ENCODE measurements at places on chromosomes 2 and 18.

GRCh38 chr18:60508108-60508507 lies 135.5 kb upstream of the MC4R start:
- no peaks in the 10 kb centered on the region for H3K4me1 ChIP-seq
- no peak overlapping the region for H3K27ac ChIP-seq
- DNase-seq, result no peak

GRCh38 chr2:238286987-238287736 lies 1.2 kb downstream of the PER2 start:
- H3K36me3 ChIP-seq, result no peaks in the 10 kb centered on the region
- H3K27ac ChIP-seq, result peak overlapping the region; percentile 98
- H3K27me3 ChIP-seq, result no peaks in the 10 kb centered on the region
- DNase-seq, result no peak

DNA sequence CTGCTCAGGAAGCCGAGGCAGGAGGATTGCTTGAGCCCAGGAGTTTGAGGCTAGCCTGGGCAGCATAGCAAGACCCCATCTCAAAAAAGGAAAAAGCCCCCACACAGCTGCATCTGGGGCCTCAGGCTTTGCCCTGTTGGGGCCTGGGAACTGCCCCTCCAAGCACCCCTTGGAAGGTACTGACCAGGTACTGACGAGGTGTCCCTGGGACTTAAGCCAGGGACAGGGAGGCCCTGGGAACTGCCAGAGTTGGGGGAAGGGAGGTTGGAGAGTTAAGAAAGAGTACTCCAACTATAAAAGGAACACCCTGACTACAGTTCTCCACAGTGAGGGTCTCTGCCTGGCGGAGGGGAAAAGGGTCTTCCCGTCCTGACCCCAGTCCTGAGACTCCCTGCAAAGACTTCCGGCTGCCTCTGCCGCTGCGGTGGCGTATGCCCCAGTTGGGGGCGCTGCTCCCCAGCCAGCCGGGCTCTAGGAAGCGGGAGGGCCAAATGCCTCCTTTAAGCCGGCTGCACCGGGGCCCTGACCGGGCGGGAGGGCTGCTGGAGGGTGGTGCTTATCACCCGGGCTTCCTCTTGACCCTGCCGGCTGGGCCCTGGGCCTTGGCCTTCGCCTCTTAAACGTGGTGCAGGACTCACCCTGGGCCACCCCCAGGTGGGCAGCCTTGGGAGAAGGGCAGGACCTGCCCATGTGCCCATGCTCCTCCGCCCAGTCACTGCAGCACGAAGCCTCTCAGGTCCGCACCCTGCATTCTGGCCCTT lies 12.8 kb downstream of the SLC30A3 start:
- no peaks in the 10 kb centered on the region for H3K4me1 ChIP-seq
- DNase-seq, result no peak
- no peak overlapping the region for H3K27ac ChIP-seq

- H3K4me1 ChIP-seq, result no peaks in the 10 kb centered on the region
- H3K27ac ChIP-seq, result no peak overlapping the region
- no peaks in the 10 kb centered on the region for H3K27me3 ChIP-seq
- DNase-seq, result no peak
- no peaks in the 10 kb centered on the region for H3K36me3 ChIP-seq
- H3K4me3 ChIP-seq, result no peak overlapping the region
These were observed 551.1 kb downstream of the ZEB2 start for GRCh38 chr2:143968860-143969259.

- no peaks in the 10 kb centered on the region for H3K36me3 ChIP-seq
- no peaks in the 10 kb centered on the region for H3K4me1 ChIP-seq
- H3K27me3 ChIP-seq, result no peaks in the 10 kb centered on the region
- H3K27ac ChIP-seq, result no peak overlapping the region
- H3K4me3 ChIP-seq, result no peak overlapping the region
- no peak for DNase-seq
These were observed 76.4 kb downstream of the KLHL14 start for GRCh38 chr18:32696376-32696775.

DNA sequence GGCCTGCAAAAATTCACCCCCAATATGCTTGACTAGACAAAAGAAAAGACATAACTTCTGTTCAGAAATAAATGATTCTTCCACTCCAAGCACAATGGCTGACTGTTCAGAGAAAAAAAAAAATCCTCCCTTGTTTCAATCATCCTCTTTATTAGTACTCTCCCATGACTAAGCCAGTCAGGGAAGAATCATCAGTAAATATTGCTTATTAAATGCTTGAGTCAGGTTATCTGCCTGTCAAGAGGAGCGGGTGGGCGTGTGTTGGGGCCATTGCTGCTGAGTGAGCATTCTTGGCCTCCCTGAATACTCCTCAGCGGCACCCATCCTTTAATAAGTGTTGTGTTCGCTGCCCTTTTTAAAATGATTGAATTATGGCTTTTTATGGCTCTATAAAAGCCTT lies 1334.8 kb upstream of the CELF4 start:
- H3K27ac ChIP-seq, result no peak overlapping the region
- no peaks in the 10 kb centered on the region for H3K4me1 ChIP-seq
- no peak overlapping the region for H3K4me3 ChIP-seq
- H3K27me3 ChIP-seq, result no peaks in the 10 kb centered on the region

- no peaks in the 10 kb centered on the region for H3K36me3 ChIP-seq
- H3K27ac ChIP-seq, result no peak overlapping the region
- no peak overlapping the region for H3K4me3 ChIP-seq
- H3K4me1 ChIP-seq, result no peaks in the 10 kb centered on the region
These were observed 42.3 kb downstream of the FAM124B start for GRCh38 chr2:224359569-224359968.

DNA sequence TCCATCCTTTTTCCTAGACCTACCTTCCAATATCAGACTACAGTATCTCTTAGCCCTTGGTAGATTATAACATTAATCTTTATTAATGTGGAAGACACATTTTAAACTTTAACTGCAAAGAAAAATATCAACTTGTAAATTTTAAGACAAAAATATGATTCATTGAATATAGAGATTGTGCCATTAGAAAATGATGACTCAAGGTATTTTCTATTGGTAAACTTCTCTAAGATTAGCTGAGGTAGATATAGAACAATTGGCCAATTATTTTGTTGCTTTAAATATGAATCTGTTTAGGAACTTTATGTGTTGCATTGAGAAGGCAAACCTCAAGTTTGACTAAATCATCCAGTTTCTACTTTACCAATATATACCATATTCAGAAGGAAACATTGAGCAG lies 604.7 kb downstream of the CBLN2 start:
- no peaks in the 10 kb centered on the region for H3K27me3 ChIP-seq
- H3K4me3 ChIP-seq, result no peak overlapping the region
- no peak overlapping the region for H3K27ac ChIP-seq
- DNase-seq, result no peak
- no peaks in the 10 kb centered on the region for H3K4me1 ChIP-seq

GRCh38 chr2:202780514-202781021 lies 91.0 kb downstream of the ICA1L start:
- DNase-seq, result no peak
- no peak overlapping the region for H3K4me3 ChIP-seq
- H3K27me3 ChIP-seq, result no peaks in the 10 kb centered on the region

- H3K4me1 ChIP-seq, result peaks cover under 1% of the 10 kb centered on the region
- DNase-seq, result no peak
- H3K27me3 ChIP-seq, result peaks cover 14% of the 10 kb centered on the region
- no peaks in the 10 kb centered on the region for H3K36me3 ChIP-seq
- H3K4me3 ChIP-seq, result no peak overlapping the region
These were observed 53.0 kb downstream of the CDCA7 start for GRCh38 chr2:173407646-173408045.

GRCh38 chr2:14661163-14661562 lies 28.6 kb downstream of the LRATD1 start:
- H3K4me3 ChIP-seq, result no peak overlapping the region
- no peaks in the 10 kb centered on the region for H3K27me3 ChIP-seq
- H3K27ac ChIP-seq, result no peak overlapping the region
- no peaks in the 10 kb centered on the region for H3K4me1 ChIP-seq

DNA sequence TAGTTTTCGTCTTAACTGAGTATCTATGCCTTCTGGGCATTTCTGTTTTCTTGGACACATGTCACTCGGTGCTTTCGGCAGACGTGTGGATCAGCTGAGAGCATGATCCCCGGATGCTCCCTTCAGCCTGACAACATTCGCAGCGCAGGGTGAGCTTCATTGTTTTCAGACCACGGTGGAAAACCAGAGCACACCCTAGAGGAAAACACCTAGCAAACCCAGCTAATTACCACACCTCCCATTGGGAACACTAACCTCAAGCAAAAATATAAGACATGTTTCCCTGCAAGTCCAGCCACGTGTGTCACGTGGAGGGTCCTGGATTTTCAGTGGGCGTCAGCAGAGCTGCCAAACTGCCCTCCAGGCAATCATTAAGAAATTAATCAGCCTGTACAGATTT lies 31.0 kb downstream of the ANKRD29 start:
- no peak for DNase-seq
- H3K4me1 ChIP-seq, result no peaks in the 10 kb centered on the region
- no peaks in the 10 kb centered on the region for H3K27me3 ChIP-seq

- no peaks in the 10 kb centered on the region for H3K36me3 ChIP-seq
- no peak for DNase-seq
- peak overlapping the region; percentile 64 for H3K27ac ChIP-seq
- peaks cover 37% of the 10 kb centered on the region for H3K4me1 ChIP-seq
- no peak overlapping the region for H3K4me3 ChIP-seq
- H3K27me3 ChIP-seq, result no peaks in the 10 kb centered on the region
These were observed 95.1 kb upstream of the TMEM178A start for GRCh38 chr2:39570614-39571013.

- H3K27me3 ChIP-seq, result peaks cover 44% of the 10 kb centered on the region
- no peak overlapping the region for H3K4me3 ChIP-seq
- no peak for DNase-seq
These were observed 26.1 kb upstream of the PDIA6 start for GRCh38 chr2:10838734-10839133.

DNA sequence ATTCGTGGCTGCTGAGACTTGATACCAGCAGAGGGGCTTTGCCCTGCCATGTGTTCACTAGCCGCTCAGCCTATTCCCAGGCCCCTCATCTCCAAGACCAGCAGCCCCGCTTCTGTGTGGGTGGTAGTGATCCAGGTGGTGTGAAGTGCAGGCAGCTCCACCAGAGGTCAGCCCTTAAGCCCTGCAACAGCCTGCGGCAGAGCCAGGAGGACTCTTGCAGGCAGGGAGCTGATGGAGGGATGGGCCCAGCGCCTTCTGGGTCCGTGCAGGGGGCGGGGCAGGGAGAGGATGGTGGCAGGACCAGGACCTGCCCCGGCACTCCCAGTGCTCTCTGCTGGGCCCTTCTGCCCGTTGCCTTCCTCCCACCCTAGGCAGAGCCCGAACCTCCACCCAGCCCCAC lies 162.0 kb downstream of the SH3BP4 start:
- peaks cover 14% of the 10 kb centered on the region for H3K27me3 ChIP-seq
- H3K4me1 ChIP-seq, result no peaks in the 10 kb centered on the region
- no peak for DNase-seq
- no peaks in the 10 kb centered on the region for H3K36me3 ChIP-seq

DNA sequence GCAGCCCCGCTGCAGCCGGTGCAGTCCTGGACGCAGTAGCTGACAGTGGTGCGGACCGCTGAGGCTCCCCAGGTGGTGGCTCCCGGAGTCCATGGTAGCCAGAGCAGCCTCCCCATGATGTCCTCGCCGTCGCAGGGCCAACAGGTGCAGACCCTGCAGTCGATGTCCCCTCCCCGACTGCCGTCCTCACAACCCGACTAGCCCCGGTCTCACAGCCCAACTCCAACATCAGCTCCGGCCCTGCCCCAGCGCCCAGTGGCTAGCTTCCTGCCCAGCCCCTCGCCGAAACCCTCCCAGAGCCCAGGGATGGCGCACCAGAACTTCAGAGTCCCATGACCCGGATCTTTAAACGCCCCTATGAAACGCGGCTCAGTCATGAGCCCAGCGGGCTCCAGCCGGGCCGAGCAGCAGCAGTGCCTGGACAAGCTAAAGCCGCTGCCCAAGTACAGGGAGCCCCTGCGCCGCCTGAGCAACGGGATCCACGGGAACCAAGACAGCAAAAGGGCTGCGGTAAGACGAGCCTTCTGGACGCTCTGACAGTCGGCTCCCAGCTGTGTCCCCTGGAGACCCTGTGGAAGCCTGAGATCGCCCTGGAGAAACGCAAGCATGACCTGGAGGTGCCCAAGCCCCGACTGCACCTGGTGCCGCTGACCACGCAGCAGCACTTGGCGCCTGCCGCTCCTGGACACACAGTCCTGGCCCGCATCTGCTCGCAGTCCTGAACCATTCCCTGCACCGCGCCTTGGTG lies 53.8 kb upstream of the TUBA3E start:
- DNase-seq, result no peak
- no peaks in the 10 kb centered on the region for H3K36me3 ChIP-seq
- no peak overlapping the region for H3K4me3 ChIP-seq
- no peaks in the 10 kb centered on the region for H3K4me1 ChIP-seq
- peaks cover 38% of the 10 kb centered on the region for H3K27me3 ChIP-seq
- H3K27ac ChIP-seq, result no peak overlapping the region

GRCh38 chr2:236613612-236614011 lies 44.0 kb downstream of the ACKR3 start:
- no peaks in the 10 kb centered on the region for H3K36me3 ChIP-seq
- no peaks in the 10 kb centered on the region for H3K4me1 ChIP-seq
- H3K27ac ChIP-seq, result no peak overlapping the region
- H3K4me3 ChIP-seq, result no peak overlapping the region
- no peaks in the 10 kb centered on the region for H3K27me3 ChIP-seq

- H3K4me1 ChIP-seq, result no peaks in the 10 kb centered on the region
- H3K4me3 ChIP-seq, result no peak overlapping the region
- no peaks in the 10 kb centered on the region for H3K27me3 ChIP-seq
- no peak for DNase-seq
These were observed 319.9 kb upstream of the ACVR2A start for GRCh38 chr2:147524912-147525311.

GRCh38 chr18:25805939-25806338 lies 284.5 kb downstream of the SS18 start:
- H3K36me3 ChIP-seq, result no peaks in the 10 kb centered on the region
- no peak overlapping the region for H3K4me3 ChIP-seq
- no peaks in the 10 kb centered on the region for H3K27me3 ChIP-seq
- DNase-seq, result no peak
- H3K4me1 ChIP-seq, result no peaks in the 10 kb centered on the region

DNA sequence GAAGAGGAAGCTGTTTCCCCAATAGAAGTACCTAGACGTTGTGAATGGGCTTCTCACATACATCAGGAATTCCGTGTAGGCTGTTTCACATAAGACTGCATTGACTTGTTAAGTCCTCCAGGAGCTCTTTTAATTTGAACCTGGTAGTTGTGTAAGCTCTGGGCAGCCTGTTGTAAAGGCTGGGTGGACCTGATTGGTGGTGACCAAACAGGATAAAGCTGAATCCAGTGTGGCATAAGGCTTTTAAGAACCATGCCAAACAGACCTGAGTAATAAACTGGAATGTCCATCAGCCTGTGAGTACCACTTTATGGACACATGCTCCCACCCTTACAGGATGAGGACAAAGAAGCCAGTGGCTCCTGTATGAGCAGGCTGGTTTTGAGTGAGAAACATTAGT lies 24.1 kb downstream of the RMND5A start:
- H3K27ac ChIP-seq, result no peak overlapping the region
- no peaks in the 10 kb centered on the region for H3K4me1 ChIP-seq
- H3K36me3 ChIP-seq, result peaks cover 12% of the 10 kb centered on the region
- H3K4me3 ChIP-seq, result no peak overlapping the region

GRCh38 chr2:9712263-9712662 lies 81.5 kb upstream of the YWHAQ start:
- no peak overlapping the region for H3K4me3 ChIP-seq
- DNase-seq, result no peak
- H3K27me3 ChIP-seq, result no peaks in the 10 kb centered on the region
- H3K36me3 ChIP-seq, result no peaks in the 10 kb centered on the region
- no peak overlapping the region for H3K27ac ChIP-seq

- H3K4me3 ChIP-seq, result peak overlapping the region; percentile 63
- H3K36me3 ChIP-seq, result no peaks in the 10 kb centered on the region
- H3K27me3 ChIP-seq, result no peaks in the 10 kb centered on the region
- H3K4me1 ChIP-seq, result no peaks in the 10 kb centered on the region
- H3K27ac ChIP-seq, result peak overlapping the region; percentile 63
These were observed 1.4 kb downstream of the CYRIA start for GRCh38 chr2:16664052-16664731.

Data from tibial artery (tissue), 4 donors.